Stimulated activated CD8-positive, alpha-beta memory T cell treated with anti-CD3 and anti-CD28 coated beads, Interleukin-4, amount 100 ng/mL, for 1 hour (primary cell): ENCODE measurements at places on chromosomes 4 and X.

DNA sequence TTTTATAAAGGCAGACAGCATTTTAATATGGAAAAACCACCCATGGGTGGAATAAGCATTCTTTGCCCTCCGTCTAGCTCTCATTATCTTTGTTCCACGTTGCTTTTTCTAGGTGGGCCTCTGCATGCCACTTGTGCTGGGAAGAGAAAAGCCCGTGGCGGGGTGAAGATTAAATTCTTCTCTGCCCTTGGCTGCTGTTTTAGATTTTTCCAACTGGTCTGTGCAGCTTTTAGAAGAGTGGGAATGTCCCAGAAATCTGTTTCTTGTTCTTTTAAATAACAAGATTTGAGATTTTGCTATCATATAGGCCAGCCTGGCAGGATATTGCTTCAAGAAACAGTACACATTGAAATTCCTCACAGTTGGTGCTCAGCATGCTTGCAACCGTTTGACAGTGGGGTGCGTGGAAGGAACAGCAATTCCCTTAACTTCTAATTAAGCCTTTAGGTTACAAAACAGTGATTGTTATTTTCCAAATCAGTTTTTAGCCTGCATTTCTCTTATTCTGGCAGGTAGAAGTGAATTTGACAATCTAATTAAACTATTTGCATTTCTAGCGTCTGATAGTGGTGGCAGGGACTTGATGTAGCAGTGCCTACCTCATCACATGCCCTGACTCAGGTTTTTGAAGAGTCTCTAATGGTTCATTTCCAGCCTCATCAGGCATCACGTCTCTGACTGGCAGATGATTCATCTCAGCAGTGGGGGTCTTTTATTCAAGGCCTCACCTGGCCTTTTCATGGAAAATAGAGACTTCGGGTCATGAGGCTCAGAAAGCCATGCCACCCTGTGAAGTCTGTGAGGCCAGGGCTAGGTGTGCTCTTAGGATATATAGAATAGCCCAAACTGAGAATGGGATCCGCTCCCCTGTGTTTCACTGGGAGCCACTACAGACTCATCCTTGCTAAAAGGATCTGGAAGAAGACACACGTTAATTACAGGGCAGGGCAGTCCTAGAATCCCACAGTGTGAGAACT is 50.8 kb downstream of the PPEF1 start:
- no peak for DNase-seq

DNA sequence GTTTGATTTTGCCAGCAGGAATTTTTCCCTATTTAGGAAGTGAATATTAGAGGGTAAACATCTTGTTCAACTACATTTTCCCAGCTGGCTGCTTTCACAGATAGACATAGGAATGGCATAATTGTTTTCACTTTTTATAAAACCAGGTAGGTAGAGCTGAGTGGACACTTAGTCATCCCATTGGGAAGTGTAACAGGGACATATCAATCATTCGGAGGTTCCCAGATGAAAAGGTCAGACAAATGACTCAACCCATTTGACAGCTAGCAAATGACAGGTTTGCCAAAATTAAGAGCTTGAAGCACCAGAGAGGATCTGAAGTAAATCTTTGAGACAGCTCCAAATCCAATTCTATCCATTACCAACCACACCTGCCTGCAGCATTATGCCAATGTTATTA is 205.3 kb downstream of the SLC39A8 start:
- DNase-seq = no peak

DNA sequence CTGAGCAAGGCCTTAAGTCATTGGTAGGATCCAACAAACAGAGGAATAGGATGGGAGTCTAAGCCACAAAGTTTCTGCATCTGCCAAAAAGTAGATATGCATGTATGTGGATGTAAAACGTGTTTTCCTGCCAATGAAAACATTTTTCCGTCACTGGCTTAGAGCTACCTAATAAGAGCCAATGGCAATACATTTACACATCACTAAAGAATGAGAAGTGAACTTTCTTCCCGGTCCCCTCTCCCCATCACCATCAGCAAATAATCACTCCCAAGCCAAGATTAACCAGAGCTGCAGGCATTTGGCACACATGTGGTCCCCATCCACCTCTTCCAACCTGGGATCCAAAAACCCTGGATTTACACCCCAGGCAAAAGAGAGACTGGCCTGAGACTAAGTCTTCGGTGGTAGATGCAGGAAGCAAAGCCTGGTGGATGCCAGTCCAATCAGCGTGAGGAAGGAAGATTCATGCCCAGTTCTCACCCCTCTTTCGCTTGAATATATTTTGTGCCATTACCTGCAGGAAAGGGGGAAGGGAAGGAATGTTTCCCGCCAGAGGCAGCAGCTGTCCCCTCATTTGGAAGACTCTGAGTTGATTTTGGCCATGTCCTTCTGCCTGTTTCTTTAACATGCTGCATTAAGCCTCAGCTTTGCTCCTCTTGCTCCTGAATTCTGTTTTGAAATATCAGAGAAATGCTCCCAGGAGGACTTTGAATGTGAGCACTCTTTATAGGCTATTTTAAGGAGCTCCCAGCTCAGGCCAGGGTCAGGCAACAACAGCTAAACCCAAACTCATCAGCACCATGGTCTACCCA is 131.4 kb downstream of the CHIC2 start:
- DNase-seq = no peak

- no peak for DNase-seq
Measured at GRCh38 chr4:102623622-102624021, 122.5 kb downstream of the NFKB1 start.

DNA sequence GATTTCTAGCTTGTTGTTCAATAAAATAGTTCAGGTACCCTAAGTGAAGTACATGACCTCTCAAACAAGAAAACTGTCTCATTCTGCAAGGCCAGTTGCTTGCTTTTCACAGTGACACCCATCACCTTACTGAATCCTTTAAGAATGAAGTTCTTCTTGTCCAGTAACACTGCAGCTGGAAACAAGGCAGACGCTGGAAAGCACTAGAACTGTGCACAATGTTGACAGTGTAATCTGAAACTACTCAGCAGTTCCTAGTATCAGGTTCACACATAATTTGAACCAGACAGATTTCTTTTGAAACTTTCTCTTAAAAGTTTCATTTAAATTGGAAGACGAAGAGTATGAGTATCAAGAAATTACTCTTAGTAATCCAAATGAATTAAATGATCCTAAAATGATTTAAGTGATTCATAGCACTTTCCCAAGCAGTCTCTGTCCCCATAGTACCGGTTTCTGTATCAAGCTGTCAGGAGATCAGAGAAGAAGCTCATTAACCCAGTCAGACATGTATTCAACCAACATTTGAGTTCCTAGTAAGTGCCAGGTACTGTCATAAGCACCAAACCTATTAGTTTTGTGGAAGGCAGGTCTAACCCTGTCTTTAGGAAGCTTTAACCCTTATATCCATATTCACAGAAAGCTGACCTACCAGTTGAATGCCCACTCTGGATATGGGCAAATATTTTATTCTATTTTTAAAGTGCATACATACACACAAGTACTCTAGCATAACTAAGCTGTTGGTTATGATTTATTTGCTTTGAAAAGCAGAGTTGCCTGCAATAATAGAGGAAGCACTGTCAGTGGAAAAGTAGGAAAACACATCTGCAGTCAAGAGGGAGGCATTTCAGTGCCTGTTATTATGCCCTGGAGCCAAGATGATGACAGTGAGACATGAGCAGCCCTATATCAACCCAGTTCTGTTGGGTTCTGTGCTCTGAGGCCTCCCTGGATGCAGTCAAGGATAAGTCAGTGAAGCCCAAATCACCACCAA is 63.6 kb downstream of the PALLD start:
- DNase-seq = no peak

DNA sequence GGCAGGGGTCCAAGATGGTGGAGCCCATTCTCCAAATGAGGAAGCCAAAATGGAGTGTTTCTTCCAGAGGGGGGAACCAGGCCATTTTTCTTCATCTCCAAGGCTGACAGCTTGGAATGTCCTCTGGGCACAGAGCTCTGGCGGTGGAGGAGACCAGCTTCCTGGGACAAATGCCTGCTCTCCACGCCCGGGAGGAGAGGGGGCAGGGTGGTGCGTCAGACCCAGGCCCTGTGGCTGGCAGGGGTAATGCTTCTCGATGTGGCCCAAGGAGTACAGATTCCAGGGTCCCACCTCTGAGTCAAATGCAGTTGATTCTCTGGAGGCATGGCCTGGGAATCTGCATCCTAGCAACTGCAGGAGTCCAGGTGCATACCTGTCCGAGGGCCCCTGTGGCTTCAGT is 44.6 kb upstream of the ADRA2C start:
- DNase-seq = no peak

DNA sequence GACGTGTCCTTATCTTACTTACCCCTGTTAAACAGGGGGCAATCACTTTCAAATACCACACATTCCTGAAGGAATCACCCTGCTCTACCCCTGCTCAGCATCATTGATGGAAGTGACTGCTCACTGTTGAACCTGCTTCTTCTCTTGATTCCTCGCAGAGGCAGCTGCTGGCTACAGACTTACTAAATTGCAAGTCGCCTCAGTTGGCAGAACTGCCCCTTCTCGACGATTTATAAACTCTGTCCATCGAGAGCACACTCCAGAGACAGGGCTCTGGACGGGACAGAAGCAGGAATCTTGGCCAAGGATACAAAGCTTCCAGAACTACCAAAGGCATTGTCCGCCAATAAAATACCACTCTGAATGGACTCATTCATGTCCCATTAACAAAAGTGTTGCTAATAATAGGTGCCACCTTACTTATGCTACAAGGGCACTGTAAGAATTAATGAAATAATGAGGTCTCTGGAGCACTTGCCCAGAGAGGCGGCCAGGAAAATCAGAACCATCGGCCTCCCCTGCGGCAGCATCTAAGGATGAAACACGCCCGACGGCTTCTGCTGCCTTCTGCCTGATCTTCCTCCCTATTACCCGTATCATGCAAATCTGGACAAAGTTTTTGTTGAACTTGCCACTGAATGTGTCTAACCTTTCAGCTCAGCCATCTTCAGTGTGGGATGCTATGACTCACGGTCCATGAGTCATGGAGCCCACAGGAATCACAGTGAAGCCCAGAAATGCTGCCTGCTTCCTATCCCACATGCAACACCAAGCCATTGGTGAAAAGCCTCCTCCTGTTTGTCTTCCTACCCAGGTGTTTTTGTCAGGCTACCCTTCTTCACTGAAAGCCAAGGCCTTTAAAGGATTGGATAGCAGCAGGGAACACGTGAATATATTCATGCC is 164.9 kb downstream of the MAML3 start:
- DNase-seq = no peak

DNA sequence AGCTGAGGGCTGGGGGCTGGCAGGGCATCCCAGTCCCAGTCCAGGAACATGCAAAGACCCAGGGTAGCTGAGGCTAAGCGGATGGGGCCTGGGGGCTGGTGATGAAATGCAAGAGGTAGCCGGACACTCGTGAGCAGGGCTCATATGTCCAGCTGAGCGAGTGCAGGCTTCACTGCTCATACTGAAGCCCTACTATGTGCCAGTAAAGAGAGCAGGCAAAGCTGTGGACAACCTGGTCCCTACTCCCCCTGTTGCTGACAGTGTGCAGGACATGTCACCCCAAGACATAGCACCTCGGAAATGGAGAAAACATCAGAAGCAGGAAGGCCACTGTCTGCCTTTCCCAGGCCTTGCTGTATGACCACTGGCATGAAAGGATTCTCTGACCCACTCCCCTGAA is 122.4 kb upstream of the STX18 start:
- no peak for DNase-seq

DNA sequence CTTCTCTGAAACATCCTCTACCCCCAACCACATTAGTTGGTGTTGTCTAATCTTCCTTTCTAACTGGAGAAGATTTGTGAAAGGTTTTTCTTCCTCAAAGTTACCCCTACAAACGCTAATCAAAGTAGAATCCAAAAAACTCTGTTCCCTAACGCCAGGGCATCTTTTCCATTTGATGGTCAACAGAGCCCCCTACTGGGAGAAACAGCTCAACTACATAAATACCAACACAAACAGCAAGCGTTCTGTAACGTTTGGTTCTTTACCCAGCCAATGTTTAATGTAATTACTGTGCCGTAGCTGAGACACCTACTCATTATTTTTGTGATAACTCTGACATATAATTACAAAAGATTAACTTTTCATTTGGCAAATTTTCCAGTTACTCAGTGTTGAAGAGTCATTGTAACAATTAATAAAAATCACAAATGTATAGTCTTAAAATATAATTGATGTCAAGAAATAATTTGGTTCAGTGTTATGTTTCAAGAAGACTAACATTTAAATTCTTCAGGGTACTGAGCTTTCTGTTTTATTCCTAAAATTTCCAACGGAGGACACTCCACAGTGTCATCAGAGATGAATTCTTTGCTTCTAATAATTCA is 94.9 kb upstream of the TBC1D9 start:
- no peak for DNase-seq

DNA sequence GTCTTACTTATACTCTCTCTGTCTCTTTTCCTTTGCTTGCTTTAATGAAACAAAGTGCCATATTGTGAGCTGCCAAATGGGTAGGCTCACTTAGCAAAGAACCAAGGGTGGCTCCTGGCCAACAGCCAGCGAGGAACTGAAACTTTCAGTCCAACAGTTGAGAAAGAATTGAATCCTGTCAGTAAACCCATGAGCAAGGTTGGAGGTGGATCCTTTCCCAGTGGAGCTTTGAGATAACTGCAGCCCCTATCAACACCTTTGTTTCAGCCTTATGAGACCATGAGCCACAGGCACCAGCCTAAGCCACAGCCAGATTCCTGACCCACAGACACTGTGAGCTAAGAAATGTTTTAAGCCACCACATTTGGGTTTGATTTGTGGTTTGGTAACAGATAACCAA is 362.2 kb downstream of the PDGFC start:
- DNase-seq = no peak

- DNase-seq = no peak
Measured at GRCh38 chr4:38534344-38535045, 129.5 kb upstream of the KLF3 start.

GRCh38 chr4:83609365-83609764 is 73.5 kb downstream of the GPAT3 start:
- DNase-seq = no peak

DNA sequence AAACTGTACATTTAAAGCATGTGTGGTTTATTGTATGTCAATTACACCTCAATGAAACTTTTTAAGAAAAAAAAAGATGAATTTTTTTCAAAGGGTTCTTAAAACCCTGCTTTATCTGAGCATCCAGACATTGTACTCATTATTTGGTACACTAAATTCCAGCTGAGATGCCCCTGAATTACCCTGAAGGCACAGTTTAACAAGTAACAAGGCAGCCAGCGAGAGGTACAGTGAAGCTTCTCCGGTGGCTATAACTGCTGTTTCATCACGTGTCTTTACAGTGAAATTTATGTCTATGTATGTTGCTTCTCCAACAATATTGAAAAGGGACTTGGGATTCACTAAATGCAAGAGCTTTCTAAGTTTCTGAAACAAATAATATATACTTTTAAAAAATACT is 15.8 kb downstream of the SLC7A11 start:
- no peak for DNase-seq

DNA sequence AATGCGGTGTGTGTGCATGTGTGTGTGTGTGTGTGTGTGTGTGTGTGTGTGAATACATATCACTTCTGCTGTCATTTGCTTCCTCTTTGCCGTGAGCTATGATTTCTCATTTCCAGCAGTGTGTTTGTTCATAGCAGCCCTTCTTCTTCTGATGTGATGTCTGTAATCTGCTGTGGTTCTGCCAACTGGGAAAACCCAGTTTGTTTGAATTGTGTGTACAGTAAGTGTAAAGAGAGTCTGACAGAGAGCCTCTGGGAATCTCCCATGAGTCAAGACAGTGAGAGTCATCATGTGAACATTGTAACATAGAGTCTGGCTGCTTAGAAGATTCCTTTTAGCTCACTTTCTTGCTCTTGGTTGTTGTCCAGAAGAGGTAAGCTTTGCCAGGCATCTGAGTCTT is 8.4 kb upstream of the NWD2 start:
- DNase-seq = no peak

- no peak for DNase-seq
Measured at GRCh38 chr4:136805617-136806016, 726.7 kb downstream of the PCDH18 start.
